NCI-H146 (cell line): ENCODE measurements at places on chromosomes 4 and X.

GRCh38 chrX:77415882-77416281, 31.3 kb upstream of the FGF16 start:
- no peak for DNase-seq

DNA sequence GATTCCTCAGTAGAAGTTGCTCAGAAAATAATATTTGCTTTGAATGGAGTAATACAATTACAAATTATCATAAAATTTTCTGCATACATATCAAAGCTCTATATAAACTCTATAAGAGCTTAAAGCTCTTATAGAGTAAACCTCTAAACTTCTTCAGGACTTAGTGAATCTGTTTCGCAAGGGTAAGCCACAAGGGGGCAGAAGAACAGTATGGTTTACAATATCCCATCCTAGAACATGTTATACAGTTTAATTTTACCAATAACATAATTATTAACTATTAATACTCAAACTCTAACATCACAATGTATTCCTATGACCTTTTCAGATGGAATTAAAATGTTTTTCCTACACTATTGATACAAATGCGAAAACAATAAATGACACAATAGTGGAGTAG, 33.8 kb upstream of the SPANXN1 start:
- no peak for DNase-seq

GRCh38 chr4:123682931-123683330, 286.3 kb downstream of the SPRY1 start:
- no peak for DNase-seq

DNA sequence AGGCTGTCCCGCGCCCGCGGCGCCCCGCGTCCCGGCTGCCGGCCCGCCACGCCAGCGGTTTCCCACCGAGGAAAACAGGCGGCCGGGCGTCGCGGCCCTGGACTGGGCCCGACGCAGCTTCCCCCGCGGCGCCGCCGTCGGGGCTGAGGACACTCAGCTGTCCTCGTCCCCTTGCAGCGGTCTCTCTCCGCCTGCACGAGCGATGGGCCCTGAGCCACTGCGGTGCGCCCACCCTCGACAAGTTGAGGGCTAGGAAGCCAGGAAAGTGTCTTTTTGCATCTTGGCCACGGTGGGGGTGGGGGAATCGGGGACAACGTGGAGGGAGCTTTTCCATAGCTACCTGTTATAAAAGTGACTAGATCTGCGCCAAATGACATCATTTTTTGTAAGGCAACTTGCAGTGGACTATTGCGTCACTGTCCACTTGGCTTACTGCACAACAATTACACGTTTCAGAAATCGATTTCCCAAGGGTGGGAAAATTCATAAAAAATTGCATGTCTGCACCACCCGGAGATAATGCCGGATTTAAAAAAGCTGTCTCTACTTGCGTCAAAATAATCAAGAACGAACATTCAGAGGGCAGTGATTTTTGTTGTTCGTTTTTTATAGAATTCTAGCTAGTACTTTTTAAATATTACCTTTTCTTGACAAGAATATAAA, 1.1 kb downstream of the KLHL15 start:
- peak; percentile 69 for DNase-seq

DNA sequence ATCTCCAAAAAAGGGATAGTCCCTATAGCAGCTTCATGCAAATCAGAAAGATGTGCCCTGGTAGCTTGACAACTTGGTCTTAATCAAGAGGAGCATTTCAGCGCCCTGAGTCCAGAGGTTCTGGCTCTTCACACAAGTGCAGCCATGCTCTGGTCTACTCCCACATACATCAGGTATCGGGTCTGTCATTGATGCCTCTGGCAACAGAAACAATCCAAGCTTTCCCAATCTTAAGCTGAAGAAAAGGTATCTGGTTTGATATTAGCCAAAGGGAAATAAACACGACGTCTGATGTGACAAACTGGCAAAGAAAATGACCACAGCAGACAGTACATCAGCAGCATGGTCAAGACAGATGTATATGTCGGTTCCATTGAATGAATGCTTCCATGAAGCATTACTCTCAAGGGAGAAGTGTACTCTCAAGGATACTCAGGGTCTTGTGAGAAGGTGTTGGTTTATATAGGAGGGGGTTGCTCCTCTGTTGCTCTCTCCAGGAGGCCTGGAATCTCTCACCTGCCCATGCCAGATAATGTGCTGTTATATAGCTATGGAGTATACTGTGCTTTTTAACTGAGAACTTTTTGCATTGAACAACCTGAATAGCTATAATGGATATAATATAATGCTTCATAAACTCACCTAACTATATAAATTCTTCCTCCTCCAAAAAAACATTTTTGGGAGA, 879.6 kb upstream of the PCDH10 start:
- DNase-seq, result no peak

GRCh38 chr4:26144526-26145155, 176.2 kb upstream of the RBPJ start:
- no peak for DNase-seq

DNA sequence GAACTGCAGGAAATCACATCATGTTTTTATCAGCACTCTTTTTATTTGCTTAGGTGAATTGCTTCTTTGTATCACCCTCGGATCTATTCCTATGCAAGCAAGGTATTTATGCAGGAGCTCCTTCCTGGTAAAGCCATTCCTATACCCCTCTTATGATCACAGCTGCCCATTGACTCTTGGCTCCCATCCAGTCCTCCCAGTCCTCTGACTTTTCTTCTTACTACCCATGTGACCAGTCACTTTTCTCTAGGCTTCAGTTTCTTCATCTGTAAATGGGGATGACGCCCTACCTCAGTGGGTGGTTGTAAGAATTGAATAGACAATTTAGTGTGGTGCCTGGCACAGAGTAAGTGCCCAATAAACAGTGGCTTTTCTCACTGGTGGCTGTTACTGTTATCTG, 144.9 kb downstream of the FHIP1A start:
- DNase-seq, result no peak

DNA sequence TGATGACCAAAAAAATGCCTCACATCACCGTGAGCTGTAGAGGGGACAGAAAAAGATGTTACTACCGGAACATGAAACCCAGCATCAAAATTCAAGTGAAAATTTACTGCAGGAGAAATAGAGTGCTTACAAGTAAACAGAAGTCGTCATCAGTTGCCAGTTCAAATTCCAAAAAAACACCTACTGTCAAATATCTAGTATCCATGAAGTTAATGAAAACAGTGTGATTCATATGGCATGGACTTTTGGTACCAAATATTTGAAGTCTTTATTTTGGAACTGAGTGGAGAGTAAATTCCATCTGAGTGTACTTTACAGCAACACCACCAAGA, 388.9 kb upstream of the SPOCK3 start:
- DNase-seq, result no peak

GRCh38 chr4:123297836-123298235, 98.8 kb upstream of the SPRY1 start:
- no peak for DNase-seq

DNA sequence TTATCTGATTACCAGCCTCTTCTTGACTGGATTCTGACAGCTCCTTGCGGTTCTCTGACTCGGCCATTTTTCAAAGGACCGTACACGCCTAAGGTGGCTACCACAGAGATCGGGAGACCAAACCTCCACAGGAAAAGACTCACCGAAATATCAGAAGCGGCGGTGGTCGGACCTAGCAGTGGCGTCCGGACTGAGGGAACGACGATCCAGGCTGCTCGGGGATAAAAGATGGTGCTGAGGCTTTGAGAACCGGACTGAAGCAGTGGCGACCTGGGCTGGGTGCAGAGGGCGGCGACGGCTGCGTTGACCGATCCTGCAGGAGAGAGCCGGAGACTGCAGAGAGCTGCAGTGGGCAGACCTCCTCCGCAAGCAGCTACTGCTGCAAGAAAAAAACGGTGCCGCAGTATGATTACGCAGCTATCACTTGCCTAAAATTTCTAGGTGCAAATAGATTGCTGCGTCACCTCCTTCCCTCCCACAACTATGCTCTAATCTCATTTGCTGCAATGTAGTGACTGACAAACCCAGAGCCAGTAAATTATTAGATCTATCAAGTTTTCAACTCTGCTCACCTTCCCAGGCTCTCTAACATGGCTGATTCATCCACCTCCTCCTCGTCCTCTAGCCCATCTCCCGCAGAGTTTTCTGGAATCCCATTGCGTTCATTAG, at the start of gene NAP1L2:
TSS of gene NAP1L2 (minus strand) at position 426 of the 669 bp plus-strand sequence. CDS start at position 67, 359 bp downstream.
- DNase-seq, result peak; percentile 4

DNA sequence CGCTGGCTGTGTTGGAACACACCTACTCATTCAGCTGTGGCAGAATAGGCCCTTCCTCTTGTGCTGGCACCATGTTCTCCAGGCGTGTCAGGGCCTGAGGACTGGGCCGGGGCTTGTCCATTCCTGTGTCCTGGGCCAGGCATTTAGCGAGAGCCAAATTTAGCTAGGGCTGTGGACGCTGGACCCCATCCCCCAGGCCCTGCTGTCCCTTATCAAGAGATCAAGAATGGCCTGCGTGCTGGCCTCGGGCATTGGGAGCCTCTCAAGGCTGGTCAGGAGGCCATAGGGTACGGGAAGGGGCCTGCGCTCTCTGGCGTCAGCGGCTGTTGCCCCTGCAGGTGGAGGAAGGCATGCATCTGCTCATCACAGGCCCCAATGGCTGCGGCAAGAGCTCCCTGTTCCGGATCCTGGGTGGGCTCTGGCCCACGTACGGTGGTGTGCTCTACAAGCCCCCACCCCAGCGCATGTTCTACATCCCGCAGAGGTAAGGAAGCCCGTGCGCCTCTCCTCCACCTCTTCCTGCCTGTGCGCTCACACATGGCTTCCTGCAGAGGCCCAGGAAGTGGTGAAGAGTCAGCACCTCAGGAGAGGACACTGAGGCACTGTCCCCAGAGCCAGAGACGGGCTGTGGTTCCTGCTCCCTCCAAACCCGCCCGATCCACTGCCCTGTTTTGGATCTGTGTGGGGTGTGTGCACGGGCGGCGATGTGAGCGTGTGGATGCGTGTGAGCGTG, 15.3 kb downstream of the ABCD1 start:
- no peak for DNase-seq

GRCh38 chr4:153166716-153167501, 37.3 kb upstream of the TRIM2 start:
- DNase-seq, result no peak

- no peak for DNase-seq
Measured at GRCh38 chr4:46818604-46819003, 90.4 kb downstream of the COX7B2 start.

- peak; percentile 69 for DNase-seq
Measured at GRCh38 chrX:123884809-123885408, 25.1 kb downstream of the XIAP start.

- DNase-seq, result no peak
Measured at GRCh38 chr4:95129821-95130311, 372.1 kb downstream of the BMPR1B start.

GRCh38 chr4:143377611-143378099, 41.0 kb downstream of the GAB1 start:
- no peak for DNase-seq

DNA sequence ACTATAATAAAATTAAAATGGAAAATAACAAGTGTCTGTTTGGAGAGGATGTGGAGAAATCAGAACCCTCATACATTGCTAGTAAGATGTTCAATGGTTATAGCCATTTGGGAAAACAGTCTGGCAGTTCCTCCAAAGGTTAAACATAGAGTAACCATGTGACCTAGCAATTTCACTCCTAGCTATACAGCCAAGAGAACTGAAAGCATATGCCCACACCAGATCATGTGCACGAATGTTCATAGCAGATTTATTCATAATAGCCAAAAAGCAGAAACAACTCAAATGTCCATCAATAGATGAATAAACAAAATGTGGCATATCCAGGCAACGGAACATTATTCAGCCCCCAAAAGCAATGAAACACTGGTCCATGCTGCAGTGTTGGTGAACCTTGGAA, 9.4 kb upstream of the CCNQ start:
- no peak for DNase-seq

- DNase-seq, result peak; percentile 39
Measured at GRCh38 chrX:70485466-70485865, 40.8 kb downstream of the DLG3 start.

DNA sequence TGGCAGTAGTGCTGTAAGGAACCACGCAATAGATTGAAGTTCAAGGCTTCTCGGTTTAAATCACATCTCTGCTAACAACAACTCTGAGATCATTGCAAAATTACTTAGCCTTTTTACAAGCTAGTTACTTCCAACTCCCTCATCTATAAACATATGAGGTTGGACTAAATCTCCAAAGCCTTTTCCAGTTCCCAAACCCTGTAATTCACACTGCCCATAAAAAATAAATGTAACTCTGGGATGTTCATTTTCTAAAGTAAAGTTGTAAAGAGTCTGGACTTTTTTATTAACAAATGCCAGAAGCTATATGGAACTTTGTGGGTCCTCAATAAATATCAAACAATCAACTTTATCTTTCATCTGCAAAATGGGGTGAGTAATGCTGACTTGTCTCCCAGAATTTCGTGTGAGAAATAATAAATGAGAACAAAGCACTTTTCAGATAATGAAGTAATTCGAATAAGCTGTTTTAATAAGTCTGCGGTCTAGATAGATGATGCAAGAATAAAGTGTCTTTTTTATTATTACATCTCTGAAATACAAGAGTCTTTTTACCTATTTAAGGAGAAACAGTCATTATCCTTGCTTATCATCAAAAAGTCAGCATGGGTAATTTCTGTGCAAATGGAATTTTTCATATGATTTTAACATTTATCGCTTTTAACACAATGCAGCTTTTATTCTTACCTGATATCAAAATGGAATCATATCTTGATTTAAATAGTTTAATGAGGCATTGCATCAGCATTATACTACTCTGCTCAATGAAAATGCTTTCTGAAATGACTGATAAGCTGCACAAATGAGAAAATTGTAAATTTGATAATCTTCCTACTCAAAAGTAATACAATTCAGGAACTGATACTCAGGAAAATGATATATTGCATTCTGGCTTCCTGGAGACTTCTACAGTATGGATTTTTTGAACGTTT, 252.6 kb downstream of the BANK1 start:
- no peak for DNase-seq

- DNase-seq, result no peak
Measured at GRCh38 chr4:107577743-107578142, 142.3 kb downstream of the PAPSS1 start.

DNA sequence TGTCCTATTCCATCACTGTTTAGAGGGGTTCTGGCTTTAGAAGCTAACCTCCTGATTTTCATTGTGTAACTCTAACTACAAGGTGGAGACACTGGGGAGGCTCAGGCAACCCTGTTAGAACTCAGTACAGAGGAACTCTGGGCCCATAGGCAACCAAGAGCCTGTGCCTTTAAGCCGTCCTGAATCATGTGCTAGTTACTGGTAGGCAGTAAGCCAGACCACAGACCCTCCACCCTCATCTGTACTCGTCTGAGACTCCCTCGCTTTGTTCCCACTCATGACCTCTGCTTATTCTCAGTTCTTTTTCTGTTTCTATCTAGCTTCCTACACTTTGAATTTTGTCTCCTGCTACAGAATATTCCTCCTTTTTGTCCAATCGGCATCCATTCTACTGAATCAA, 31.4 kb downstream of the TBC1D1 start:
- DNase-seq, result no peak

DNA sequence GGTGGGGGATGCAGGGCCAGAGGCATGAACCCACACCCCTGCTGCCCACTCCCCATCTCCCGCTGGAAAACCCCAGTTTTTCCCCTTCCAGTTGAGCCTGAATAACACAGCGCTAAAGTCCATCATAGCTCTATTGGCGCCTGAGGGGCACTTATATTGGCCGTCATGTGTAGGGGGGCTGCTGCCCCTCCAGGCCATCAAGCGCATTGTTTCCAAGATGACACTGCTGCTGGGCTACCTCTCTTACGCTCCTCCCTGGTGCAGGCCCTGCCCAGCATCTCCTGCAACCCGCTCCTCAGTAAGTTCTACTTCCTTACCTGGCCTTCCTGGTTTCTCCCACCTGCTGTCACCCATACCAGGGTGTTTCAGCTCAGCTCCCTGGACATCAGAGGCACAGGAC, 205.0 kb upstream of the RPL34 start:
- DNase-seq, result no peak
